ENCODE measurements at places on chromosomes 5 and 9.

DNA sequence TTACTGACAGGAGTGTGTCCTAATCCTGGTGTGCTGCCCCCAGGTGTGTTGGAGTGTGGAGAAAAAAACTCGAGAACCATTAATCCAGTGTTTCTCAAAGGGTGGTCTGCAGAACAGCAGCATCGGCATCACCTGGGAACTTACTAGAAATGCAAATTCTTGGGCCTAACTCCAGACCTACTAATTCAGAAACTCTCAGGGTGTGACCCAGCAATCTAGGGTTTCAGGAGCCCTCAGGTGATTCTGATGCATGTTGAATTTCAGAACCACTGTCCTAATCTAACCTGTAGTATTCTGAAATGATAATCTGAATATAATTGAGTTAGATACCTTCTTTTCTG lies 30.0 kb upstream of the IL6ST start:
- DNase-seq, result no peak

- DNase-seq, result no peak
These were observed 10.9 kb downstream of the QRFP start for GRCh38 chr9:130885484-130886375.

GRCh38 chr5:39721394-39721793 lies 296.6 kb upstream of the DAB2 start:
- DNase-seq, result no peak

DNA sequence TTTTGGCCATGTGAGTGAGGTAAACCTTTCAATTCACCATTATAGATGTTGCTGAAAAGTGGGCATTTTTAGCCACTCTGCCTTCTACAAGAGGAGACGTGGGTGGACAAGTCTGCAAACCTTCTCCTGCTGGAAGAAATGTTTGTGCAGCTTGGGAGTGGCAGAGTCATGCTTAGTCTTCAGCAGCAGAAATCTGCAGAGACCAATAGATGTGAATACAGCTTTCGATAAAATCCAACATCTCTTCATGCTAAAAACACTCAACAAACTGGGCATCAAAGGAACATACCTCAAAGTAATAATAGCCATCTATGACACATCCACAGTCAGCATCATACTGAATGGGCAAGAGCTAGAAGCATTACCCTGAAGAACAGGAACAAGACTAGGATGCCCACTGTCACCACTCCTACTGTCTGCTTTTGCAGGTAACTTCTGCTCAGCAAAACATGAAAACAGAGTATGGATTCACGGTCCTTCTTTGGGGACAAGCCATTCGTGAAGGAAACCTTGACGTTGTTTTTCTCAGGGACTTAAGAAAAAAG lies 91.3 kb downstream of the RALGPS1 start:
- no peak for DNase-seq

- no peak for DNase-seq
These were observed 155.7 kb downstream of the FBXL7 start for GRCh38 chr5:15655683-15656082.

DNA sequence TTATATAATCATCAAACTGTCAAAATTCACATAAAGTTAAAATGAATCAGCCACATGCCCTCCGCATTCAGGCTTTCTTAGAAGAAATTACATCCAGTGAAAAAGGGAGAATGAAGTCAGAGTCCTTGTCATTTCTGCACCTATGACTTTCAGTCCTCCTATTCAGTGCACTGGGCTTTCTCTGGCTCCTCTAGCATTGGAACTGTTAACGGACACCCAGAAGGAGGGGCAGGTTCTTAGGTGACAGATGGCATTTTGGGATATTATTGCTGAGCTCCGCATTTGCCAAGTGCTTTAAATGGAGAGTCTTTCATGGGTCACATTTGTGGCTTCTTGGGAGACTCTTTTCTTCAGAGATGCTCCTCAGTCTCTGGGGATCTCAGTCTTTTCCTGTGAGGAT lies 40.0 kb downstream of the ADAMTS19 start:
- no peak for DNase-seq

- no peak for DNase-seq
These were observed 7.6 kb upstream of the F2RL1 start for GRCh38 chr5:76811214-76811613.

DNA sequence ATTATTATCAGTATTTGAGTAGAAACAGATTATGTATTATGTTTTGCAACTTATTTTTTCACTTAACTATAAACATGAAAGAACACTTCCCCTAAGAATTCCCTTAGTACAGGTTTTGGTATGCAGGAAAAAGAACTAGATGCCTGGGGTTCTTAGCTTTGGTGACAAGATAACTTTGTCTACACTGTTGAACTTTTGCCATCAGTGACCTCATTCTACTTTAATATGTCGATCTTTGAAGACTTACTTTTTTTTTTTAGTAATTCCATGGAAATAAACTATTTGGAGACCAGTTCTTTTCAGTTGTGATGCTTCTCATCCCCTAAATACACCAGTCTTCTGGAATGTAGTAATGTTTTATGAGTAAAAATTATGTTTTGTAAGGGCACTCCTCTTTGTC lies 34.3 kb downstream of the ZNF462 start:
- DNase-seq, result no peak

GRCh38 chr9:134538856-134539566 lies 102.6 kb upstream of the COL5A1 start:
- no peak for DNase-seq

DNA sequence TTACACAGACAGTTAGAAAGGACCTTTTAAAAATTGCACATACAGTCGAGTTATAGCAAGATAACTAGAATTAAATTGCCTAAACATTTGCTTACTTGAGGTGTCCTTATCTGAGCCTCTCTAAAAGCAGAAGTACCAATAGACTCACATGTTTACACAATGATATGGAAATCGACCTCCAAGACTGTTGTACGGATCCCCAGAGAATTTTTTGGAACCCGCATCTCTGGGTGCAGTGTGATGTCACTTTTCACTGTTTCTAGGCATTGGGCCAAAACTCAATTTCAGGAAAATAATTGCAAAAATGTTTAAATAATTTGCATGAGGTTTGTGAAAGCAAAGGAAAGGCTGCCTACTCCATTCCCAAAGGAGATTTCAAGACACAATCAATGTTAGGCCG lies 63.1 kb upstream of the ATG10 start:
- no peak for DNase-seq

- DNase-seq, result no peak
These were observed 152.8 kb upstream of the PAPPA start for GRCh38 chr9:116000748-116001329.

DNA sequence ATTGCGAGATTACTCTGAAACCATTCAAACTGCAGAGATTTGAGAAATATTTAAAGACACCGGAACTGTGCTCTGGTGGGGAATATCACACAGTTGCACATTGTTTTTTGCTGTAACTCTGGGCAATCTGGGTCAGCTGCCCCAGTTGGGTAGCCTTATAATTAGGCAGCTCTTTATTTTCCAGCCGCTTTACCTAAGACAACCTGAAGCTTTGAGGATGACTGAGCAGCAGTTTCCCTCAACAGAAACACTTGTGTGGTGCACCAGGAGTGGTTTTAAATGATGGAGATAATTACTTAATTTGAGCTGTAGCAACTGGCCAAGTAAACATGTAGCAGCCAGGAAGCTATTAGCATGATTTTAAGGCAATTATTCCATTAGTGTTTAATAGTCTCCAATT lies 2.9 kb downstream of the PLCXD3 start:
- DNase-seq, result no peak

- no peak for DNase-seq
These were observed 128.6 kb upstream of the EFNA5 start for GRCh38 chr5:107799306-107799705.

- peak; percentile 78 for DNase-seq
These were observed 118.8 kb upstream of the RPS23 start for GRCh38 chr5:82396871-82397514.

- DNase-seq, result no peak
These were observed 47.9 kb downstream of the PRRT1B start for GRCh38 chr9:131593091-131593820.

DNA sequence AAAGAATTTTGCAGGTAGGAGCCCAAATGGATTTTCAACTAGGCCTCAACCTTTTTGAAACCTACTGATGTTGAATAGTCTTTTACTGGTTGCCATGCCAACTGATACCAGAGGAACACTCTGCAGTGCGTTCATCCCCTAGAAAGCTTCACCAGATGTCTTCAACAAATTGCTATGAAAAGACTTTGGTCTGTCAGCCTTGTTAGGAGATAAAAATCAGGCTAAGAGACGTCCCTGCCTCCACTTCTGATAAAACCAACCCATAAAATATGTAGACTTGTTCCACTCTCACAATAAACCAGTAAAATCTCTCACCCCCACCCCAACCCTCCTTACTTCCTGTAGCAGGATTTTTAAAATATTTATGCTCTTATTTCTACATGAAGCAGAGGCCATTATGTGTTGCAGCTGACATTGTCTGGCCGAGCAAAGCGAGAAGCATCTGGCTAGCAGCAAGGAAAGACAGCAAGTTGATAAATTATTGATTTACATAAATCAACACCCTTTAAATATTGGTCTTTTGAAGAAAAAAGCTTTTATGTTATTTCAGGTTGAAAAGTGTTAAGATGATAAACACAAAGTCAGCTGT lies 428.7 kb downstream of the ISL1 start:
- DNase-seq, result no peak

- no peak for DNase-seq
These were observed 7.4 kb downstream of the ZDHHC11B start for GRCh38 chr5:776862-777711.
